ENCODE measurements at places on chromosomes 11 and 22.

DNA sequence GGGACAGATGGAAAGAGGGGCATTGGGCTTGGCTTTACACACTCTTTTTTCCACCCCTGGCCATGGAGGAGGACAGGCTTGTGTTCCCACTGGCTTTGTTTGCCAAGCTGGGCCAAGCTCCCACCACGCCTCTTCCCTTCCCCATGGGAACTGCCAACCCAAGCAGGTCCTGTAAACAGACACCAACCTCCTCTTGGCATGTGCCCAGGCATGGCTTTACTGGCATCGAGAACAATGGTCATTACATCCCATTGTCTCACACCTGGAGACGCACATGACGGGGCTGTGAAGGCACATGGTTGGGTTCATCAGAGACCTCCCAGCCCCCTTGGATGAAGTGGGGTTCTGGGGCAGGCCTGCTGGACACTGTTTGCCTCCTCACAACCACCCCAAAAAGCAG, 11.7 kb downstream of the SEC14L3 start:
- no peak for DNase-seq

DNA sequence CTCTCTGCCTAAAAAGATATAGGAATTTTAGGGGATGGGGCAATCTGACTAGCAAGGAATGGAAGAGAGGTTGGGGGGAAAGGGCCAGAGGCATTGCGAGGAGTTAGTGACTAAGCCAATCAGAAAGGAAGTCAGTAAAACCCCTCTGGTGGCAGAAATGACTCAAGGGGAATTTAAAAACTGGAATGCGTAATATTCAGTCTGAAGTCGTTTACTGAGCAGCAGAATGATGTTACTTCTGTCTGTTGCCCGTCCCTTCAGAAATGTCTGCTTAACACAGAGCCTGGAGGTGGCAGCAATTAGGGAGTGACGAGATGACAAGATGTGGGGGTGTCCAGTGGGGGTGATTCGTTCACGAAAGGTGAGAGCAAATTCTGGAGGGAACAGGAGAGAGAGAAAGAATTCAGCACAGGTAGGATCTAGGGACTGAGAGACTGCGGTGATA, 107.7 kb upstream of the CLMP start:
- no peak for DNase-seq

GRCh38 chr11:122998727-122999366, 17.2 kb upstream of the BSX start:
- no peak for DNase-seq

DNA sequence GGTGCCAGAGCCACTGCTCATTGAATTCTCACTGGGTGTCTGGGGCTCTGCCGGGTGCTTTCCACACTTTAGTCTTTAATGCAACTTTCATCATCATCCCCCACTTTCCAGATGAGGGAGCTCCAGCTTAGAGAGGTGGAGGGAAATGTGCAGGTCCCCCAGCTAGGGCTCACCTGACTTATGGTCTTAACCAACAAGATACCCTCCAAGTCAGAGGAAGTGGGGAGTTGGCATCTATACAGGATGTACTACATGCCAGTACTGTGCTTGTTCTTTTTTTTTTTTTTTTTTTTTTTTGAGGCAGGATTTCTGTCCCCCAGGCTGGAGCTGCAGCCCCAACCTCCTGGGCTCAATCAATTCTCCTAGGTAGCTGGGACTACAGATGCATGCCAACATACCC, 26.3 kb downstream of the C22orf42 start:
- DNase-seq, result no peak

DNA sequence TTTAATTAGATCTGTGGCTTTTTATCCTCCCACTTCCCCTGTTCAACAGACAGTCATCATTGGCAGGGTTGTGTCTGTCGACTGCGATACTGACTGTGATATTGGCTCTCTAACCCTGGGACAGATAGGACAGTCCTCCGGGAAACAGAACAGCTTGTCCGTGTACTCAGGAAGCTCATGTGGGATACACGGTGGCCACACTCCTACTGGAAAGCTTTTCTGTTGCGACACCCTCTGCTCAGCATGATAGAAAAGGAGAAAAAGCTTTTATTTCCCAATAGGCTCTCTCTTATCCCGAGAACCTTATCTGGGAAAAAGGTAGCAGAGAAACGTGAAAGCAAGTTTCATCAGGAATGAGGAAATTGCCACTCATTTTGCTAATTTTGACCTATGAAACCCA, 60.4 kb upstream of the HSPA8 start:
- no peak for DNase-seq

- no peak for DNase-seq
These were observed 206.1 kb downstream of the PGR start for GRCh38 chr11:100923555-100923954.

GRCh38 chr11:132638423-132638822, 893.9 kb downstream of the OPCML start:
- DNase-seq, result no peak

DNA sequence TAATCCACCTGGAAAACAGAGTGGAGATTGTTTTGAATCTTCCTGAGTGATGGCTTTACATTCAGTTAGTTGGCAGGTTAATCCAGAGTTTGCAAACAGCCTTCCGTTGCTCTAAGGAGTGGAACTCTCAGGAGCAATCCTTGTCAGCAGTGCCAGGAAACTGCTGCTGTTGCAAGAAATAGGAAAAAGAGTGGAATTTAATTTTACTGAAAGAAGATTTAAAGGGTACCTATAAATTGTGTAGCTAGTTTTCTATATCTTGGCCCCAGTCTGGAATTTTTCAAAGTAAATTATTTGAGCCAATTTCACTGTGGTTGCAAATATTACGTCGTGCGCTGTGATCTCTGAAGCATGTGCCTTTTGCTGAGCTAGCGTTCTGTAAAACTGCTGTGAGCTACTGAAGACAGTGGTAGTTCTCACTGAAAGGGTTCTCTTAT, 55.5 kb upstream of the SLC5A12 start:
- no peak for DNase-seq

- no peak for DNase-seq
These were observed 289.1 kb downstream of the ETS1 start for GRCh38 chr11:128298271-128298670.

- no peak for DNase-seq
These were observed 2.9 kb upstream of the SLC6A5 start for GRCh38 chr11:20596205-20597153.

GRCh38 chr11:47127213-47127612, 49.5 kb downstream of the ARFGAP2 start:
- DNase-seq, result no peak

DNA sequence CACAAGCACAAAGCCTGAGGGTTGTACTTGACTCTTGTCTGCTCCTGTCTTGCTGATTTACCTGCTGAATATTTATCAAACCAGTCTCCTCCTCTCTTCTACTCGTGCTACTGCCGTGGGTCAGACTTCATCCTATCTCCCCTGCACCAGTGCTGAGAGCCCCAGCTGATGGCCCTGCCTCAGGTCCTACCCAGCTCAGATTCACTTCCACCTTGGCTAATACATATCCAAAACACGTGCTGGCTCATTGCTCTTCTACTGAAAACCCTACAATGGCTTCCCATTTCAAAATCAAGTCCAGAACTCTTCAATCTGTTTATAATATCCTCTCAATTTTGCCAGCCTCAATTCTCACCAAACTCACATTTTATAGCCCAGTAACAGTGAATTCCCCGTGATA, 48.3 kb downstream of the RAB30 start:
- DNase-seq, result no peak

DNA sequence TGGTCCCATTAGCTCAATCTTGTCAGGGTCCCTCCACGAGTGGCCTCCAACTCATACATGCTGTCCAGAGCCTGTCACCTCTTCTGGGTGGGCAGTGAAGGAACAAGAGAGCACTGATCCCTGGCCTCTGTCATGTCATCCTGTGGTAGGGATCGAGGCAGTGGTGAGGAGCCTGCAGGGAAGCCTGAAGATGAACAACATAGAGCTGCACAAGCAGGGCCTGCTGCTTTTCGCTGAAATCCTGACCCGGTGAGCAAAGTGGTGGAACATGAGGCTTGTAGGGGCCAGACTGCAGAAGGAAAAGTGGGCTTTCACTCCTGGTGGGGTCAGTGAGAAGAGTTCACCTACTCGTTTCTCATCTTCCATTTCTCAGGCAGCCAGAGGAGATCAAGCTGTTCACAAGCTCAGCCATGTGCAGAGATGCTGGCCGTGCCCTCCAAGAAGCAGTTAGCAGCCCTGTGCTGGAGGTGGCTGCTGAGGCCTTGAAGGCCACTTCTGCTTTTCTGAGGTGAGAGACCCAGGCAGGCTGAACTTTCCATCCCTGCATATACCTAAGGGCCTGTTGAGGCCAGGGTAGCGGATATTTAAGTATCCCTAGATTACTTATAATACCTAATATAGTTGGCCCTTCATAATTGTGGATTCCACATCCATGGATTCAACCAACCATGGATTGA, 32.9 kb downstream of the MEI1 start:
- no peak for DNase-seq

DNA sequence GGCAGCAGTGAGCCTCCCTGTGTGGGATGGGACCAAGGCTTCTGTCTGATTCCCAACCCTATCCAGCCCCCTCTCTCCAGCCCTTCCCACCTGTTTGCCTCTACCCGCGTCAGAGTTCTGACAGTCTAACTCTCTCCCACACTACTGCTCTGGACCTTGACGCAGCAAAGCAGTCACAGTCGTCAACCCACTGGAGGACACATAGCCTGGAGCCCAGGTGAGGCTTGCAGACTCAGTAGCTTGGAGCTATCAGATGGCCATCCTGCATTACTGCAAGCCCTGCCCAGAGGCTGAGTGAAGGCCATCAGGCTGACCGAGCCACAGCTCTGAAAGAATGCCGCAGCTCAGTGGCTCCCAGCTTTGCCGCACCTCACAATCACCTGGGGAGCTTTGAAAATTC, 3.7 kb downstream of the OAF start:
- DNase-seq, result no peak

- DNase-seq, result no peak
These were observed 256.8 kb downstream of the TBC1D22A start for GRCh38 chr22:47019012-47019790.

GRCh38 chr22:39178206-39179111, 26.0 kb upstream of the CBX7 start:
- DNase-seq, result no peak

DNA sequence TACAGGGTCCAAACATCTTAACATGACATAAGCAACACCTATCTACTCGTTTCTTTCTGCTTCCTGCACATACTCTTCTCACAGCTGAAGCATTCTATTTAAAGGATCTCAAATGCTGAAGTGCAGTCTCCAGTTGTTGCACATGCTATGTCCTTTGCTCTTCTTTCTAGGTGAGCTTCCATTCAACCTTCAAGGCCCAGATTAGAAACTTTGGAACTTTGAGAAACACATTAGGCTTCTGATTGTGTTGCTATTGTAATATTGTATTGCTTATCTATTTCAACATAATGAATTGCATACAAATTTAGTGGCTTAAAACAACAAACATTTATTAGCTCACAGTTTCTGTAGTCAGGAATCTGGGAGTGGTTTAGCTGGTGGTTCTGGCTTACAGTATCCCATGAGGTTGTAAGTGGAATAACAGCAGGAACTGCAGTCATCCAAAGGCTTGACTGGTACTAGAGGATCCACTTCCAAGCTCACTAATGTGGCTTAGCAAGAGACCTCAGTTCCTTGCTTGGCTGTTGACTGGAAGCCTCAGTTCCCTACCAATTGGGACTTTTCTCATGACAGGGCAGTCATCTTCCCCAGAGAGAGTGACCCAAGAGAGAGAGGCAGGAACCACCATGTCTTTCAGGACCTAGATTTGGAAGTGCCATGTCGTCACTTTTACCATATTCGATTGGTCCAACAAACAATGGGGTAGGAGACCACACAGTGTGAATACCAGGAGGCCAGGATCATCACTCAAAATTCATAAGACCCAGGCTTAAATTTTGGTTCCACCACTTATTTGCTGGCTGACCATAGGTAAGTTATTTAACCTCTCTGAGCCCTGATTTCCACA, 27.2 kb upstream of the RASSF10 start:
- DNase-seq, result no peak

GRCh38 chr22:48929276-48929790, 898.3 kb downstream of the BRD1 start:
- DNase-seq, result no peak

- no peak for DNase-seq
These were observed 106.8 kb upstream of the ALX4 start for GRCh38 chr11:44416776-44417175.

DNA sequence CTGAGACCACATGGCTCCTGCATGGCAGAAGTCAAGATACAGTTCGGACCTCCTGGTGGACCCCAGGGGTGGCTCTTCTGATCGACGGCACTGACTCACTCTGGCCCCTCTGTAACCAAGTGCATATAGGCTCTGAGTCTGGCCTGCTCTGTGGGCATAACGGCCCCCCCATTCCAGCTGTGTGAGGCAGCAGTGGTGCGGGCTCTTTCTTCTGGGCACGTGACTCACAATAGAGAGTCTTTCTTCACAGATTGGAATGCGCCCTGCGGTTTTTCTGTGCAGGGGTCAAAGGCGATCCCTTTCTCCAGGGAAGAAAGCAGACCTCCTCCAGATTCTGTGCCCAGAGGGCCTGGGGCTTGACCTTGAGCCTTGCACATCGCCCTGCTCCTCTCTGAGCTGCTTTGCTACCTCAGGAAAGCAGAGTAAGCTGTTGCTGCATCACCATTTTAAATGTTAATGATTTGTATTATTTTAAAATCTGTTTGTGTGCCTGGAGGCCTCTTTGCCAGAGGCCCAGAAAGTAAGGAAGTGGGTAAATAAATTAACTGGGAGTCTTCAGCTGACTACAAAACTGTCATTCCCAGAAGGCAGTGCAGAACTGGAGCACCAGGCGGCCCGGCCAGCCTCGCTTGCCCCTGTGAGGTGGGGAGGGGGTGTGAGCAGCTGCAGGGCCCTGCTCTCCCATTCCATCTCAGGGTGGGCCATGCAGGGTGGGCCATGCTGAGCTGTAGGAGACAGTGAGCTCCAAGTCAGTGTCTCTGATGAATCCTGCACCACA, 199.0 kb downstream of the GRIK4 start:
- DNase-seq, result no peak

- no peak for DNase-seq
These were observed 100.3 kb downstream of the BRD1 start for GRCh38 chr22:49727191-49727880.

DNA sequence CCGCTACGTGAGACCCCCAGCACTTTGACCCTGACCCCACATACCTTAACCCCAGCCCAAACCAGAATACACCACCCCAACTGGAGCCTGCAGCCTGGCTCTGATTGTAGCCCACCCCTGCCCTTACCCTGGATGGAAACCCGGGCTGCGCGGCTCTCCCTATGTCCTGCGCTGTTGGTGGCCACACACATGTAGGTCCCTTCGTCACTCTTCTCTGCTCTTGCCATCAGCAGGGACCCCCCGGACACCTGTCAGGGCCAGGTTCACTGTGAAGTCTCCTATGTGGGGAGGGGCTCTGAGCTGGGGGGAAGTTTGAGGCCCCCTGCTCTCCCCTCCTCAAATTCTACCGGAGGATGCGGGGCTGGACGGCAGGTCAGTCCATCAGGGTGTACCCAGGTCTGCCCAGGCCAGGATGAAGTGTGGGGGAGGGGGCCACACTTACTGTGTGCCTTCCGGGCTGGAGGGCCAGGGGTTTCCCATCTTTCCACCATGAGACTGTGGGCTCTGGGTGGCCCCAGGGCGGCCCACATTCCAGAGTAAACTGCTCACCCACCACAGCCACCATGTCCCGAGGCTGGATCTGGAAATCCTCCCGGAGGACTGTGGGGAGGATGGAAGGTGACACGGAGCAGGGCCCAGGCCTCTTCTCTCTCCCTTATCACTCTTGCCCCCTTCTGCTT, 1.5 kb downstream of the ROBO4 start:
- no peak for DNase-seq

- no peak for DNase-seq
These were observed 324.5 kb downstream of the LRRC4C start for GRCh38 chr11:41134971-41135370.
